Esophagus squamous epithelium (tissue), 5 donors: ENCODE measurements at places on chromosomes 7 and 10.

- DNase-seq = no peak
Measured at GRCh38 chr7:94420328-94420727, 25.6 kb downstream of the COL1A2 start.

- DNase-seq = no peak
Measured at GRCh38 chr7:70608229-70608628, 523.7 kb upstream of the GALNT17 start.

GRCh38 chr10:97796651-97797050, 24.9 kb upstream of the SFRP5 start:
- DNase-seq = no peak

DNA sequence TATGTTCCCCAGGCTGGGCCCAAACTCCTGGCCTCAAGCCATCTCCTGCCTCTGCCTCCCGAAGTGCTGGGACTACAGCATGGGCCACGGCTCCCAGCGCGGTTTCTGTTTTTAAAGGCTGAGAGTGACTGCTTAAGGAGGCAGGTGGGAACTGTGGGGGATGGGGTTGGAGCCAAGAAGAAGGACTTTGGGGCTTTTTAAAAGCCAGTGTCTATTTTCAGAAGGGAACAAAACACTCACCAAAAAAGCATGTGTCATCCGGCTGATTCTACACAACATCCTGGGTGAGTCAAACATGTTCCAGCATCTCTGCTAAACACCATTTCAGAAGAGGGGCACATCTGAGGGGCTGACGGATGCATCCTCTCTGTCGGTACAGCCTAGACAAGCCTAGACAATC, 824.5 kb downstream of the TYW1 start:
- DNase-seq = no peak

GRCh38 chr7:113491305-113491704, 373.0 kb upstream of the SMIM30 start:
- no peak for DNase-seq

DNA sequence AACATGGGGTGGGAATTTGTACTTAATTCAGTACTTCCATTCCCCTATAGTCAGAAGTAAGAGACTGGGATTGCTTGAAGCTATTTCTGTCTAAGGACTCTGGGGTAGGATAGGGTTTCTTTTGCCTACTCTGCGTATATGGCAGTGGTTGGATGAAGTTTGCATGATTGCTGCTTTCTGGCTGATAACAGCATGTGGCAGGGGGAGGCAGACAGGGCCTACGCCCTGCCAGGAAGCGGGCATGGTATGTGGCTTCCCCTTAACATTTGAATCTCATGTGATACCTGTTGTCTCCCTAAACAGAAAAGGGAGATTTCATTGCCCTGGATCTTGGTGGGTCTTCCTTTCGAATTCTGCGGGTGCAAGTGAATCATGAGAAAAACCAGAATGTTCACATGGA, 57.1 kb downstream of the TACR2 start:
- DNase-seq = no peak

DNA sequence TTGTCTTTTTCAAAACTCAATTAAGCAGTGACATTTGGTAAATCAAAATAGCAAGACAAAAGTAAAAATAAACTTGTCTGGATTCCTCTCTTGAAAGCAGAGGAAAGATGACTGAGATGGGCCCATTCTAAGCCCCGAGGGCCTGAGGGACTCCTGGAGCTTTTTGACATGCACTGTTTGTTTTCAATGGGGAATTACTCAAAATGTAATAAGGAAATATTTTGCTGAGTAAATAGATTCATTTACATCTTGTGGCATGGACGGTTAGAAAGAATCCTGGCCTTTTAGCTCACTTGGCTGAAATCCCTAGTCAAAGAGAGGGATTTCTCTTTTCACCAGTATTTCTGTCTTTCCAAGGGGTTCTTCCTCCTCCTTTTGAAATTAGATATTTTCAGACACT, 108.0 kb downstream of the MKX start:
- DNase-seq = no peak

GRCh38 chr7:152485826-152486225, 50.0 kb upstream of the KMT2C start:
- DNase-seq = no peak

- no peak for DNase-seq
Measured at GRCh38 chr10:114060456-114060855, 16.8 kb downstream of the ADRB1 start.

GRCh38 chr10:32995066-32995622, 37.1 kb upstream of the ITGB1 start:
- no peak for DNase-seq

GRCh38 chr10:84063440-84063839, 75.9 kb upstream of the GHITM start:
- no peak for DNase-seq

- DNase-seq = no peak
Measured at GRCh38 chr7:9200626-9201025, 767.2 kb downstream of the NXPH1 start.

DNA sequence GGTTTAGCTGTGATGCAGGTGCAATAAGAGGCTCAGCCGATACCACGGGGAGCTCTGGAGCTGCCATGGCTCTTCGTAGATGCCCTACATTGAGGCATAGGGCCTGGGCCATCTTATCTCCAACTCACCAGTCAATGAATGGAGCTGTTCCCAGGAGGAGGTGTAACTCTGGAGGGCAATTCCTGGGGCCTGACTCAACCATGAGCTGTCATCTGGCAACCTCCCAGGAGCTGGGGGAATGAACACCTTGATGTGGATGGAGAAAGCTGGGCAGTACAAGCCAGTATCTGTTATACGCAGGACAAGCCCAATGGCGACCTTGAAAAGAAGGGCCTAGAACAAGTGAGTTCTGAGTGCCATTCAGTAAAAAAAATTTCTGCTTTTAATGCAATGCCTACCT, 224.0 kb upstream of the PLXDC2 start:
- DNase-seq = no peak

- DNase-seq = no peak
Measured at GRCh38 chr7:159108941-159109652, 35.6 kb downstream of the VIPR2 start.
